Eye (tissue), 1 donor: ENCODE measurements at places on chromosomes 2 and 18.
A peak's percentile ranks its signal among the peaks of the same experiment; 100 is the strongest.

- DNase-seq, result no peak
These were observed 191.8 kb upstream of the LRRTM1 start for GRCh38 chr2:80496346-80496745.

GRCh38 chr2:236001854-236002253 is 166.3 kb downstream of the GBX2 start:
- DNase-seq, result no peak

DNA sequence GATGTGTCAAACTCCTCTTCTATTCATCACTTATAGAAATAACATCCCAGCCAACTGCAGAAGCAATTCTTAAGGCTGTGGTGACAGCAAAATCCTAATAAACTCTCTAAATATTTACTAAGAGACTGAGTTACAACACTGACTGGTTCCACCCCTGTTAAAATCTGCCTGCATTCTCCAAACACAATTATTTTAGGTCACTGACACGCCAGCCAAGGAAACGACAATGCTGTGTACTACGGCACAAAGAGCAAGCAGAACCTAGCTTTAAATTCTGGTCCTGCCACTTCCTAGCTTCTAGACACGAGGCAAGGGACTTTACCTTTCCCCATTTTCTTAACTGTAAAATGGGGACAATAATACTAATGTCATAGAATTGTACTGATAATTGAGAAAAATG is 4.1 kb downstream of the CYRIA start:
- no peak for DNase-seq

DNA sequence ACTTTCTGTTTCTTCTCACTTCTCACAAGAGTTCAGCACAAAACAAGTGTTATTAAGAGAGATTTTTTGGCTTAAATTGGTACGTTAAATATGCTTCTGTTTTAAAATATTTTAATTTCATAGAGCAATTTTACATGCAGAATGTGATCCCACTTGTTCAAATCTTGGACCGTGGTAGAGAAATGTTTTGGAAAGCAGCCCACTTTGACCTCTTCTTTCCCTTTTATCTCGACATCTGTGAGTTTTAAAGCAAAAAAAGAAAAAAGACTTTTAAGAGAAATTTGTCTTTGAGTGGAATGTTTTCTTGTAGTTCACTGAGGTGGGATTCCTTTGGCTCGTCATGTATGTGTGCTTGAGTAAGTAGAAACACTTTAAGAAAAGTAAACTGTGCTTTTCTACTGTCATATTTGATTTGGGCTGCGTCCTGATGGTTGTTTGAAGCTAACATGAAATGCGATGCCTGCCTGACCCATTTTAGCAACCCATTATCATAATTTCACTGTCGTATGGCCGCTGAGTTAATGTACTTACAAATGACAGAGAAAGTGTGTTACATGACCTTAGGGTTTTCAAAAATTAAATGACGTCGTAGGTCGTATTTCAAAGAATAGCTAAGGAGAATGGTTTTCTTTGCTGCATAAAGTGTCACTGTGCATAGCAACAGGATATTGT is 54.5 kb downstream of the TSHZ1 start:
- peak; percentile 75 for DNase-seq

DNA sequence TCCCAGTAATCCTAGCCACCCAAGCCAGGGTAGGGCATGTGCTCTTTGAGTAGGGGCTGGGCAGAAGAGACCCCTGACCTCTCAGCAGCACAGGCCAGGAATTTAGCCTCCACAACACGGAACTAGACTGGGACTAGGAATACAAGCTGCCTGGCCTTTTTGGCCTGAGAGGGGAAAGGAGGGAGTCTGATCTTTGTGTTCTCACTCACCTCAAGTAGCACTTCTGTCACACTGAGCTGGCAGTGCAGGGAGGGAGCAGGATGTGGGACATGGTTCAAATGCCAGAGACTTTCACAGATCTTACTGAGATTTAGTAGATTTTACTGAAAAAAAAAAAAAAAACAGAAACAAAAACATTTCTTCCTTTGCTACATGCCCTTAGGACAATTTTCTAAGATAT is 395.2 kb downstream of the CMPK2 start:
- no peak for DNase-seq

DNA sequence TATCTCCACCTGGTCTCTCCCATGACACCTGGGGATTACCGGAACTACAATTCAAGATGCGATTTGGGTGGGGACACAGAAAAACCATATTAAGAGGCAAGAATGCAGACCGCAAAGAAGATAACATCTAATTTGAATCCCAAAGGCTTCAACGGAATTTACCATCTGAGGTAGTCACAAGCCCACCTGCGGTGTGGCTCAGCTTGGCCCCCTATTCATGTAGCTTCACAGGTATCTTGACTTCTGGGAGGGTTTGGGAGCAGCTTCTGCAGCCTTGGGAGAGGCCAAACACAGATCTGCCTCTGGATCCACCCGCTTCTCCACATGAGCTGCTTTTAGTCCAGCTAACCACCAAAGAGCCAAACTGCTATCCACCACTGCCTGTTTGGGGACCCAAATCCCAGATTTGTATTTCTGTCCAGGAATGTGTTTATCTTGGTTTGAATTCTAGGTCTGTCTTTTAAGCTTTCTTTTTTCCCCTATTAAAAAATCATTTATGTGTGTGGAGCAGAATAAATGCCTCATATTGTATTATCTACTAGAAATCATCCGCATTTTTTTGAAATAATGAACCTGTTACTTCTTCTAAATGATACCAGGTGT is 247.6 kb downstream of the DLGAP1 start:
- no peak for DNase-seq

GRCh38 chr18:35982409-35983114 is 10.1 kb downstream of the RMP24 start:
- no peak for DNase-seq

DNA sequence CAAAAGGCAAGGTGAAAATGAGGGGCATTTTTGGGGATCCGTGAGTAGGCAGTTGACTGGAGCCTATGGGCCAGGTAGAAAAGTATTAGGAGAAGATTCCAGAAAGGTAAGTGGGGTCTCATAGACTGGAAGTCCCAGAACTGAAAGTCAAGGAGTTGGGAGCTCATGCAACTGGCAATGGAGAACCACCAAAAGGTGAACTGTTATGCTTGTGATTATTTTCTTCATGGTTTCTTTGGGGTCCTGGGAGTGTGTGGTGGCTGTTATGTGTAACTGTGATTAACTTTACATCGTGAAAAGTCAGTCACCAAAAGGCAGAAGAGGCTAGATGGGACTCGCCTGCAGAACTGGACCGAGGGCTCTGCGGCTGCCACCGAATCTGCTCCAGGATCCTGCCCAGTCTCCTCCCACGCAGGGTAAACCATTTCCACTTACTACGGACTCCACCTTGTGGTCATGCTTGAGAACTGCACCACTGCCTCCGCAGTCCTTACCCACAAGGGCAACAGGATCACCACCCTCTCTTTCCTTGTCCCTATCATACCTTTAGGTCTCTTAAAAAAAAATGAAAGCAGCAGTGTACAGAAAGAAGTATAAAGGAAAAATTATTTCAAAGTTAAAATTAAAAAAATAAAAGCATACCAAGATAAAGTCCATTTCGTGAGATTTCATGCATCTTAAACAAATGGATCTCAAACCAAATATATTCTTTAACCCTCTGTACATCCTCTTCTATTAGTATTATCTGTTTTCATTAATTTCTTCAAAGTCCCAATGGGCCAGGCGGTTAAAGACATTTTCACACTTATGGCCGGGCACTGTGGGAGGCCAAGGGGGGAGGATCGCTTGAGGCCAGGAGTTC is 15.6 kb upstream of the CEP68 start:
- peak; percentile 88 for DNase-seq

DNA sequence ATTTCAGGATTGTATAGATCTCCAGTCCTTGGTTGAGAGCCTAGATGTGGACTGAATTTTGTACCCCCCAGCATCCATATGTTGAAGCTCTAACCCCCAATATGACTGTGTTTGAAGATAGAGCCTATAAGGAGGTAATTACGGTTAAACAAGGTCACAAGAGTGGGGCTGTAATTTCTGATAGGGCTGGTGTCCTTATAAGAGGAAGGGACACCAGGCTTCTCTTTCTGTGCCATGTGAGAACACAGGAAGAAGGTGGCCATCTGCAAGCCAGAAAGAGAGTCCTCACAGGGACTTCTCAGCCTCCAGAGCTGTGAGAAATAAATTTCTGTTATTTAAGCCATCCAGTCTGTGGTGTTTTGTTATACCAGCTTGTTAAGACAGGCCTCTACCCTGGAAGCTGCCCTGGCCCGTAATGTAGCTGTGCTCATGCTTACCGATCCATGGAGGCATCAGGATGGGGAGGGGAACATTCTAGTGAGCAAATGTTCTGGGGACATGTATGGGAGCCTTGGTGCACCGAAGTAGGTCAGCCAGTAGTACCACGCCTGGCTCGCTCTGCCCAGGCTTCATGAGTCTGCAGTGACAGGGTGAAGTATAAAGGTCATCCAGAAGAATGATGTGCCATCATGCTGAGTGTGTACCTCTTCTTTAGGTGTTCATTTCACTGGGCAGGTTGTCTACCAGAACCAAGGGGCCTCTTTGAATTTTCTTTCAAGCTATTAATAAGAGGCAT is 16.1 kb downstream of the RASGRP3 start:
- DNase-seq, result no peak

DNA sequence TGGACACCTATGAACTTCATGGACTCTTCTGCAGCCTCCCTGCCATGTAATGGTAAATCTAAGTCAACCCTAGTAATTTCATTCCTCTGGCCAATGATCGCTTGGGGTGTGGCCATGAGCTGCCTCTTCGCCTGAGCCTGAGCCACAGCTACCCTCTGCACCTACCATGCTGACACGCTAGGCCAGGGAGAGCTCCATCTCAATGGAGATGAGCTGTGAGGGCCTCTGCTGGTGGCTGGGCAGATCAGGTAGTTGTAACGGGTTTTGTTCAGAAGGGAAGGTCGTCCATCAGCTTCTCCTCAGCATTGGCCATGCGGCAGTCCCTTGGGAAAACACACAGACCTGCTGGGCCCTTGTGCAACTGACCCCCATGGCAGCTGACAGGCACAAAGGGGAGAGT is 24.4 kb downstream of the MPHOSPH10 start:
- DNase-seq, result peak; percentile 8

DNA sequence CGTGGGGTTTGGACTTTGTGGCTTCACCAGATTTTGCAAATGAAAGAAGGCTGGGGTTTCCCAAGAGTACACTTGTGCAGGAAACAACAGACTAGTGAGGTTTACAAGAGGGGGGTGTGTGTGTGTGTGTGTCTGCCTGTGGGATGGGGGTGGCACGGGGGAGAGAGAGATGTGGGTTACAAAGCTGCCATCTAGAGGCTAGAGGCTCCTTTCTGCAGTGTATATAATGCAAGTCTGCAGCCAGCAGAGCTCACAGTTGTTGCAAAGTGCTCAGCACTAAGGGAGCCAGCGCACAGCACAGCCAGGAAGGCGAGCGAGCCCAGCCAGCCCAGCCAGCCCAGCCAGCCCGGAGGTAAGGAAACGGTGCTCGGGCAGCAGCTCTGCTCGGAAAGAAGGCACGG is at the start of gene ACKR3:
ACKR3 (plus strand) TSS at position 253 of the 401 bp plus-strand sequence. CDS start 10,641 bp downstream, outside the sequence.
- DNase-seq, result peak; percentile 91

GRCh38 chr2:204205082-204205481 is 268.5 kb downstream of the ICOS start:
- DNase-seq, result no peak

DNA sequence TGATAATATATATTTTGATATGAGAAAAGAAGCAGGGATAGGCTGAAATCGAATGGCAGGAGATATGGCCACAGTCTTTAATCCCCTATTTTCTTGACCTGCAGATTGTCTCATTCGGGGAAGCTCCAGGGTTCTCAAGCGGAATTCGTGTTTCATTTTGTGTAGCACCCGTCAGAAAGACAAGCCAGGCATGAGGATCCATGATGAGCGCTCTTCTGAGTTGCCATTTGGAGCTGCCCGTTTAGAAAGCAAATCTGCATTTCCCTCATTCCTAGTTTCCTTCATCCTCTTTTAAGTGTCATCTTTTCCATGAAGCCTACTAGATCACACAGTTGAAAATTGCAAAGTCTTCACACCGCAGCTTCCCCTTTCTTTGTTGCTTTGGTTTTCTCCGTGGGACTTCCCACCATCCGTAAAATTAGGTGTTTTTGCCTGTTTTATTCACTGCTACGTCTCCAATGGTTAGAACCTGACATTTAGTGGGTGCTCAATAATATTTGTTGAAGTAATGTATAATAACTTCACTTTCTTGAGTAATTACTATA is 16.9 kb downstream of the HNMT start:
- no peak for DNase-seq

- peak; percentile 81 for DNase-seq
These were observed 1.7 kb downstream of the MZT2B start for GRCh38 chr2:130183512-130184373.

- no peak for DNase-seq
These were observed 91.1 kb upstream of the MAPK4 start for GRCh38 chr18:50468807-50469206.

DNA sequence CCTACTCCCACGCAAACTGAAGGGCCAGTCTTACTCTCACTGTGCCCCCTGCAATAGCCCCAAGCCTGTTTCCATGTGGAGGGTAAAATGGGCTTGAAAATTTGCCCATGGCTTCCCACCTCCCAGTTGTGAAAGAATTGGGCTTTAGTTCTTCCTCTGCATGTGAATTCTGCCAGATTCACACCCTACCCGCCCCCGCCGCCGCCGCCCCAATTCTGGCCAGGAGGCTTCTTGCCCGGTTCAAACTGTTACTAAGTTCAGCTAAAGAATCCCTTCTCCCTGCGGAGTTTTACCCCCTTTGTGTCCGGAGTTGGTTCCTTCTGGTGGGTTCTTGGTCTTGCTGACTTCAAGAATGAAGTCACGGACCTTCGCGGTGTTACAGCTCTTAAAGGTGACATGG is 25.5 kb upstream of the SAP130 start:
- DNase-seq, result no peak

- DNase-seq, result peak; percentile 45
These were observed 285.3 kb upstream of the CCDC68 start for GRCh38 chr18:55244546-55244945.

- peak; percentile 90 for DNase-seq
These were observed 1.1 kb downstream of the MYCN start for GRCh38 chr2:15941481-15941850.

DNA sequence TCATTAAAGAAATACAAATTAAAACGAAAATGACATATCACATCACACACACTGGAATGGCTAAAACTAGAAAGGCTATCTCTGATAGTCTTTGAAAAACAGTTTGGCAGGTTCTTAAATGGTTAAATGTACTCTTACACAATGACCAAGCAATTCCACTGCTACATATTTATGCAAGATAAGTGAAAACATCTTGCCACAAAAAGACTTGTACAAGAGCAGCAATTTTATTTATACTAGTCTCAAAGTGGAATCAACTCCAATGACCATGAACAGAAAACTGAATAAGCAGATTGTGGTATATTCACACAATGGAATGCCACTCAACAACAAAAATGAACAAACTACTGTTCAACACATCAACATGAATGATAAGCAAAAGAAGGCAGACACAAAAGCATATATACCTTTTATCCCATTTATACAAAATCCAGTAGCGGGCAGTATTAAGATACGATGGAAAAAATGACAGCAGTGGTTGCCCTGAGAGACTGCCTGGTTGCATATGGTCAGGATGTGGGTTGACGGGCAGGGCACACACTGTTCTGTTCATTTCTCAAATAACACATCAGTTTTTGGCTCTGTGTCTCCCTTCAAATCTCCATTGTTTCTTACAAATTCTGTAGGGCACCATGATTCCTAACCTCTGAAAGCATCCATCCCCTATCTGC is 25.4 kb downstream of the SP100 start:
- peak; percentile 1 for DNase-seq

- DNase-seq, result no peak
These were observed 162.0 kb upstream of the MSH6 start for GRCh38 chr2:47620770-47621437.
